ENCODE measurements at places on chromosomes 12 and 14. TPM values are rescaled to one million over a fixed set of nuclear protein-coding genes. Genes with fewer than 3 reads are reported as not detected.

- DNase-seq = no peak
- no peaks in the 10 kb centered on the region for H3K4me1 ChIP-seq
- H3K4me3 ChIP-seq = no peak overlapping the region
Observed at GRCh38 chr14:86788224-86788623, 1204.8 kb downstream of the GALC start.

DNA sequence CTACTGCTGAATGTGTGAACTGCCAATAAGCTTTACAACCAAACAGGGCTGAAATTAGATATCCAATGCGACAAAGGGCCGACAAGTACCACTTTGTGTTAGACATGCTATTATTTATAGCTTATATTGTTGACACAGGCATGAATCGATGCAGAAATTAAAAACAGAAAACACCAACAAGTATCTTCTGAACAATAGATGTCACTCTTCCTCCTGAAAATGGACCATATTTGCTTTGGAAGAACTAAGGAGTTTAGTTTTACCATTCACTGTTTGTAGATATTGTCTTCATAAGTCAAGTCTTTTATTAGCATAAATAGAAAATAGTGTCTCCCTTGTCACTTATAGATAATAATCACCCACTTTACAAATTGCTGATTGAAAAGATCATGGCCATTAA lies 86.5 kb downstream of the LRIG3 start:
- no peaks in the 10 kb centered on the region for H3K4me1 ChIP-seq
- H3K36me3 ChIP-seq = no peaks in the 10 kb centered on the region
- no peaks in the 10 kb centered on the region for H3K27me3 ChIP-seq
- DNase-seq = no peak

The NT5DC3 gene
- total RNA-seq = 9.6 TPM

The EXOC3L4 gene
- total RNA-seq = not detected

DNA sequence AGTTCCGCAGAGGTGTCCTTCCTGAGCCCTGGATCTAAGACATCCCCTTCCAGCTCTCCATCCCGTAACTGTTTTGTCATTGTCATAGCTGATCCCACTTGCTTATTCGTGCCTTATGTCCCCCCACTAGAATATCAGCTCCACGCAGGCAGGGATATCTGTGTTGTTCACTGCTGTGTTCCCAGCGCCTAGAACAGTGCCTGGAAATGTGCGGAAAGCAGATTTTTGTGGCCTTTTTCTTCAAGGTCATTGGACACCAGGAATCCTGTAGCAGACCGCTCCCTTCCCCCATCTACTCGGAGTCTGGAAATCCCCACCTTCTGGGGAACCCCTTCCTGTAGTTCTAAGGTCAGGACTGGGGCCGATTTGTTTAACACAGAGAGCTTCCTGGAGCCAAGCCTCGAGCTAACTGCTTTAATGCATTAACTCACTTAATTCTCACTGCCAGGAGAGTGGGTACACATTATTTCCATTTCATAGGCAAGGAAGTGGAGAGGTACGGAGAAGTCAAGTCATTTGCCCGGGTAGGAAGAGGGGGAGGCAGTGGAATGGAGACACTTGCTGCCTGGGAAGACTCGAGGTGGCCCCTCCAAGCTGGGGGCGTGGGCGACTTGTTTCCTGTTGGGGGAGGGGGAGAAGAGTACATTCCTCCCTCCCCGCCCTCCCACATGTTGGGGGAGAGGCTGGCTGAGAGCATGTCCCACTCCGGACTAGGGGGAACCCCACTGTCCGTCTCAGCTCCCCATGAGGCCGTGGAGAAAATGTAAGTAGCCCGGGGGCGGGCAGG lies 1.2 kb upstream of the SH2B3 start:
- H3K36me3 ChIP-seq = peaks cover 29% of the 10 kb centered on the region
- H3K27me3 ChIP-seq = no peaks in the 10 kb centered on the region
- peaks cover 47% of the 10 kb centered on the region for H3K4me1 ChIP-seq
- peak overlapping the region; percentile 84 for H3K4me3 ChIP-seq
- peak overlapping the region; percentile 99 for H3K27ac ChIP-seq

DNA sequence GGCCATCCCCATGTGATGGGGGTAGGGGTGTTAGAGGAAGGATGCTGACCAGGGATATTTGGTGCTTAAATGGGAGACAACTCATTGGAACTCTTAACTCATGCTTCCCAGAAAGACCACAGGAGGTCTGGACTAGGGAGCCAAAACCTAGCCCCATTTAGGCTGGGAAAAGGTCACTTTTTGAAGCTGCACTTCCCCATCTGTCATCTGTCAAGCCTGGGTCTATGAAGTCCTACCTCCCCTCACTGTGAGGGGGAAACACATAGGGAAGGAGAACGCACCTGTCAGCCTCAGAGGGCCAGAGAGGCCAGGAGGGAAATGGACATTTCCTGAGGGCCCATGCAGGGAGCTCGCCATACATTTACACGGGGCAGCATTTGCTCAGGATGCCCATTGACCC lies 321.0 kb downstream of the BCL11B start:
- H3K27ac ChIP-seq = no peak overlapping the region
- no peak overlapping the region for H3K4me3 ChIP-seq
- H3K27me3 ChIP-seq = no peaks in the 10 kb centered on the region
- no peaks in the 10 kb centered on the region for H3K36me3 ChIP-seq

DNA sequence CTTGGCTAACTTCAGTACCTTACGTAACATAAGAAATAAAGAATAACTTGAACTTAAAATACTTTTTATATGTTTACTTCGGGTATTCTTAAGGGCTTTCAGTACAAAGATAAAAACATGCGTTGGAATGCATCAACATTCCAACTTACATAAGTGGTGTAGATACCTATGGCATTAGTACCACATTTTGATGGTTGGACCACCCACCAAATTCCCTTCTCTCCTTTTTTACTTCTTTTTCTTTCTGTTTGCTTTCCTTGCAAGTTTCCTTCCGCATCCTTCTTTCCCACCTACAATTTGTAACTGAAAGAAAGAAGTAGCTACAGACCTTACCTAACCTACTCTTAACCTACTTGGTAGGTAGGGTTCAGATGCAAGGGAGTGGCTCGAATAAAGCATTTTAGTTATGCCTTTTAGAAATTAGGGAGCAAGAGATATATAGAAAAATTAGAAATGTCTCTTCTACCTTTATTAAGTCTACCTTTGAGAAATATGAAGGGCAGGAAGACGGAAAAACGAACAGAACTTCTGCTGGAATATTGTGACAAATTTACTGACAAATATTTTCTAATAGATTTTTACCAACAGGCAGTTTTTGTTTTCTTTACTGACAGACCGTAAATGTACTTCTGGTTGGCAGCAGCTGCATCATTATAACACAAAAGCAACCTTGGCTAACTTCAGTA lies 2.1 kb upstream of the ARHGAP5 start:
- H3K36me3 ChIP-seq = peaks cover 3% of the 10 kb centered on the region
- peaks cover 20% of the 10 kb centered on the region for H3K4me1 ChIP-seq
- DNase-seq = no peak
- no peak overlapping the region for H3K27ac ChIP-seq
- H3K27me3 ChIP-seq = peaks cover 17% of the 10 kb centered on the region
